NCI-H510A (cell line): ENCODE measurements at places on chromosomes 3 and 15.

DNA sequence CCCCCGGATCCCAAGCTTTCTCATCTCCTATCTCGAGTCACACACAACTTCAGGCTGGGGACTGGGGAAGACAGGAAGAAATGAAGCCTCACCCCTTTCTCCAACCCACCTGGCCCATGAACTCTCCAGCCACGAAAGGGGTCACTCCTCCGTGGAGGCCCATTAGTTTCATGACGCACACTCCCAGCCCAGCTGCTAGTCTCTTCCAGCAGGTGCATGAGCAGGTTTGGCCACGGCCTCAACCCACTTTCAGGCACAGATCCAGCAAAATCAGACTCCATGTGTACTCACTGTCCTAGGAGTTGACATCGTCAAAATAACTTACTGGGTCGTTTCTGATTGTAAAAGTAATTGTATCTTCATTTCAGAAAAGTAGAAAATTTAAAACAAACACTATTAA, 76.6 kb downstream of the C3orf70 start:
- no peak for DNase-seq

DNA sequence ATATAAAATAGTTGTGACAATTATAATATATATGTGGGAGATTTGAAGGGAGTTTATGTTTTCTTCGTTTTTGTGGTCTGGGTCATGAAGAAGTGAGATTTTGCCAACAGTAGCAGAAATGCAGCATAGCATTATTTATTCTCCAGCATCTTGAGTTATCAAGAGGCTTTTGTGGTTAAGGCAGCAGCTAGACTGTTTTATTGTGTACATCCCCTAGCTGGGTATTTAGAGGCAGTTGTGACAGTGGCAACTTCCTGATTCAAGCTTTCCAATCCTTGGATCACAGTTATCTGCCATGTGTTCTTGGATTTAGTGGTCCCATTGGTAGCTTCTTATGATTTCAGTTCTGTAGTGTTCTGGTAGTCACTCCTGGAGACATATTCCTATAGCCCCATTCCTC, 29.0 kb downstream of the ARIH1 start:
- DNase-seq, result no peak

GRCh38 chr3:32831791-32832190, 14.0 kb downstream of the TRIM71 start:
- no peak for DNase-seq

- DNase-seq, result no peak
These were observed 486.7 kb downstream of the ROBO2 start for GRCh38 chr3:77526573-77527113.

- no peak for DNase-seq
These were observed 170.8 kb downstream of the IGSF11 start for GRCh38 chr3:118863731-118864322.

- no peak for DNase-seq
These were observed 191.8 kb downstream of the MAGI1 start for GRCh38 chr3:65846936-65847335.

DNA sequence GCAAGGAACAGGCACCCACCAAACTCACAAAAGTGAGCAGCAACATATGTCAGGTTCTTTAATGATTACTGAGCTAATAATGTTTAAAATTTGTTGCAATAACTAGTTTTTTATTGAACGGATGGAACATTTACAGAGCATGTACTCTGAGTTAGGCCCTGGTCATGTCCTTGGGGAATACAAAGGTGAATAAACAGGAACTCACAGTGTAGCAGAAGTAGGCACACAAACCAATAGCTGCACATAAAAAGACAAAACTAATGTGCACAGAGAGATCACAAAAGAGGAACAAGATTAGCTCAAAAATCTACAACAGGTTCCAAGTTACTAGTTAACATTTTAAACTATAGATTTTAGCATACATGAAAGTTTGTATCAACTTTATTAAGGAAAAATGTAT, 505.3 kb upstream of the PPP2R3A start:
- DNase-seq, result no peak

DNA sequence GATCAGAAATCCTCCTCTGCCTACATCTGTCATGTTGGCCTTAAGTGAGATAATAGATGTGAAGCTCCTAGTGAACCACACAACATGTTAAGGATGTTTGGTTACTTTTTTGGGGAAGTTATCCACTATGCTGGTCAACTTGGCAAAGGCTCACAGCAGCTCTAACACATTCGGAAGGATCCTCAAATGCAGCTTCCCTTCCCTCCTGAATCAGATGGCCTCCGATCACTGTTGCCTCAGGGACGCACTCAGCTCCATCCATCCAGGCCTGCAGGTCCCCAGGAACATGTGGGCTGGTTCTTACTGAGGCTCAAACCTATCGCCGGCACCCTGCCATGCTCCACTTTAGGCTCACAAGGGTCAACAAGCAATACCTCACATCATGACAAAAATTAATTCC, 67.9 kb downstream of the CORO2B start:
- DNase-seq, result no peak

GRCh38 chr3:167684388-167684993, 30.7 kb upstream of the WDR49 start:
- peak; percentile 4 for DNase-seq

GRCh38 chr3:169929830-169930519, 18.6 kb downstream of the SAMD7 start:
- no peak for DNase-seq

GRCh38 chr3:14297305-14297704, 105.1 kb upstream of the SLC6A6 start:
- no peak for DNase-seq

- DNase-seq, result no peak
These were observed 36.3 kb upstream of the TMEM42 start for GRCh38 chr3:44825264-44825925.

DNA sequence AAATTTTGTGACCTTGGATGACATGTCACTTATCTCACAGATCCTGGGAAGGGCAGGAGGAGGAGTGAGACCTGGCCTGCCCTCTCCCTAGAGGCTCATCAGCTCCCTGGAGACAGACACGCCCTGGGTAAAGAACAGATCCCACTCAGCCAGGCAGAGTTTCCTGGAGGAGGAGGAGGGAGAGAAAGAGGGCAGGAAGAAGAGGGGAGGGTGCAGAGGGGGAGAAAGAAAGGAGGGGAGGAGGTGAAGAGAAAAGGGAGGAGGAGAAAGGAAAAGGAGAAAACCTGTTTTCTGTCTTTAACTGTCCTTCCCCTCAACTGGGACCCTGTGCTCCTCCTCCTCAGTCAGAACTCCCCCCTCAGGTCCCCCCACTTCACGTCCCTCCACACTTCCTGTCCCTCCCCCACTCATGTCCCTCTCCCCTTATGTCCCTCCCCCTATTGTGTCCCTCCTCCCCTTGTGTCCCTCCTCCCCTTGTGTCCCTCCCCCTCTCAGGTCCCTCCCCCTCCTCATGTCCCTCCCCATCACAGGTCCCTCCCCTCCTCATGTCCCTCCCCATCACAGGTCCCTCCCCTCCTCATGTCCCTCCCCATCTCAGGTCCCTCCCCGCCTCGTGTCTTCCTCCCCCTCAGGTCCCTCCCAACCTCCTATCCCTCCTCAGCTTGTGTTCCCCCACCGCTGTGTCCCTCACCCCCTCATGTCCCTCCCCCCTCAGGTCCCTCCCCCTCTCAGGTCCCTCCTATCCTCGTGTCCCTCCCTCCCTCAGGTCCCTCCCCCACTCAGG, 52.3 kb upstream of the CGNL1 start:
- DNase-seq, result peak; percentile 56

DNA sequence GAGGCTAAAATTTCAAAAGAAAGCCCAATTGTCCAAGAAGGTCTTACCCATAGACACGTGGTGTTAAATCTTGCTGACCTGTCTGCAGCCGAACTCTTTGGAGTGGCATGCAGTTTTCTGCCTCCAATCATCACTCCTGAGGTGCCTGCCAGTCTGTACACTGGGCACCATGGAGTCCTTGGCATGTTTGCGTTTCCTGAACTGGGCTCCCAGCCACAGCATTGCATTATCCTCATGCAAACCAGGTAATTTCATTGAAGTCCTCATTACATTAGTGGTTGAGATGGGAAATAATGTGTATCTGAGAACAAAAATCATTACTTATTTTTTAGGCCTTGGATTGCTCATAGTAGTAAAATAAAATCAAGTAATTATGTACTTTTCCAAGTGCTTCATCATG, 152.3 kb downstream of the AKAP13 start:
- DNase-seq, result no peak

GRCh38 chr3:57971975-57972374, 36.2 kb upstream of the FLNB start:
- DNase-seq, result no peak

DNA sequence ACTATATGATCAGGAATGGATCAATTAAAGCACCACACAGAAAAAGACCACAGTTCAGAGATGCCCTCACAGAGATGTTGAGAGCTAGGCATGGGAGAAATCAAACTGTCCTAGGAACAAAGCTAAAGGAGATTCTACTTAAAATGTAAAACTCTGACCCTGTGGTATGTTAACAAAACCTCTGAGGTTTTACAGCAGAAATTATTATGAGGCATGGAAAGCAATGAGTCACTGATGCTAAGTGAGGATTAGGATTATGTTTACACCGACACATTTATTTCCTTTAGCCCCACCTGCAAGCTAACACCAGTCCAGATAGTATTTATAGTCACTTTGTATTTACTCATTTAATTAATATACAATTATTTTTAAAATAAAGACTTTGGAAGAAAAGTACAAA, 1242.2 kb downstream of the OTOL1 start:
- no peak for DNase-seq

- no peak for DNase-seq
These were observed 844.9 kb upstream of the SEMA6D start for GRCh38 chr15:46872286-46872980.

DNA sequence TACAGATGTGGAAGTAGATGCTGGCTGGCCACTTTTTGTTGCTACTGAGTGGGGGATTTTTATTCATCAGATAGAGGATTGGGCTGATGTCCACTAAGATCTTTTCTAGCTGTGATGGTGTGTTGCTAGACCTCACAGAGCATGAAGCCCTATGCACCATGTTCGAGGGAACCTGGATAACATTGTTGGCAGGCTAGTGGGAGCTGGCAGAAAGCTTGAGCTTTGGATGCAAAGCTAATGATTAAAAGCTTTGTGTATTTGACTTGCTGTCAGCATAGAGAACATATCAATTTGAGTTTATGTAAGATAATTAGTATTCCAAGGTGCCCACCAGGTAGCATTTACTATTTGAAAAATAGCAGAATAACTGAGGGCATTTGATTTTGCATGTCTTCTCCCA, 59.1 kb downstream of the ST6GAL1 start:
- DNase-seq, result no peak

DNA sequence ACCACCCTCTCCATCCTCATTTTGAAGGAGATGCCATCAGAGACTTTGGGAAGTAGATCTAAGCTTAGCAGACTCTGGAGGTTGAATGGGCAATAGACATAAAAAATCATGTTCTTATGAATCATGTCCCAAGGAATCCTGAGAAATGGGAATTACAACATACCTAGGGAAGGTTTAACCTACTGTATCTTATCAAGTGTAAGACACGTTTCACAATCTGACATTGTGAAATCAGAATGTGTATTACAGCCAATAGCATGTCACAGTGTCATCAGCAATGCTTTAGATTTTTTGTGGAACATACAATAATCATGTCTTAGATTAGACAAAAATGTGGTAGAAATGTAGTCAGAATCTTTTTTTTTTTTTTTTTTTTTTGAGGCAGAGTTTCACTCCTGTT, 332.4 kb upstream of the TLE3 start:
- DNase-seq, result no peak

DNA sequence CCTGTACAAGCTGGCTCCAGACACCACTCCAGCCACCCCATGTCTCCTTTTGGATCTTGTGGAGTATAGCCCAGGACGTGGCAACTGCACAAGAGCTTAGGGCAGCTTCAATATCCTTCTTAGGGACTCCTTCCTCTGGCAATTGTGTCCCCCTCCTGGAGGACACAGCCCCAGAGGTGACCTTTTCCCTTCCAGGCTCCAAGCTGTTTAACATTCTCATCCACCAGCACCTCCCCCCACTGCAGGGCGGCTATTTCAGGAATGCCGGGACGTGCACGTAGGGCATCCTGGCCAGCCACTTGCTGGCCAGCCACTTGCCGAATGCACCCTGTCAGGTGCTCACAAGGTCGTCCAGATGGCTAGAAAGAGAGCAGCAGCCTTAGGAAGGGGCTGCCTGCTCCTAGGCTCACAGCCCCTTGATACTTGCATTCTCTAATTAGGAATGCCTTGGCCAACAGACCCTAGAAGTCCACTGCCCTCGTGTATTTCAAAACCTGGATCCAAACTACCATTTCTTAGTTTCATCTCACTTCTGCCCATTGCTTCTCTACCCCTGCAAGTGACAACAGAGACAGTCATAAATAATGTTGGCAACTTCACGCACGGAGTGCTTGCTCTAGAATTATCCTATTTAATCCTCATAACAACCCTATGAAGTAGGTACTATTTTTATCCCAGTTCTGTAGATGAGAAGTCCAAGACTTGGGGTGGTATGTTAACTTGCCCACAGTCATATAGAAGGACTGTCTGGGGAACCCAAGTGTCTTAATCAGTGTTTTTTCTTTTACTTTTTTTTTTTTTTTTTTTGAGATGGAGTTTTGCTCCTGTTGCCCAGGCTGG, 24.5 kb upstream of the IDH2 start:
- no peak for DNase-seq

GRCh38 chr3:126261037-126261436, 80.7 kb upstream of the ALDH1L1 start:
- DNase-seq, result no peak

DNA sequence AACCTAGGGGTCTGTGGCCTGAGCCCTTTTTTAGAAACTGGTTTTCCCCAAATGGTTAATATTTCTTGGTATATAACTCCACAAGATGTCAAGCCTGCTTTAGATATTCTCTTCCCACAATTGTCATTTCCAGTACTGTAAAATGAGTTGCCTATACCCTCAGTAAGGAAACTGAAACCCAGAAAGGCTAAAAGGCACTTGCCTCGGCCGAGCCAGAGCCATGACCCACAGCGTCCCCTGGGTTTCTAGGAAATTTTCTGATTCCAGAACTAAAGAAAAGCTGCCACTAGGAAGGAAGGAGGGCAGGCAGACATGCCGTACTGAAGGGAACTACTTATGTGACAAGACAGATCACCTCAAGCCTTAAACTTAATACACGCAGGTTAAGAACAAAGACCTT, 59.1 kb downstream of the ATP8B4 start:
- DNase-seq, result no peak

DNA sequence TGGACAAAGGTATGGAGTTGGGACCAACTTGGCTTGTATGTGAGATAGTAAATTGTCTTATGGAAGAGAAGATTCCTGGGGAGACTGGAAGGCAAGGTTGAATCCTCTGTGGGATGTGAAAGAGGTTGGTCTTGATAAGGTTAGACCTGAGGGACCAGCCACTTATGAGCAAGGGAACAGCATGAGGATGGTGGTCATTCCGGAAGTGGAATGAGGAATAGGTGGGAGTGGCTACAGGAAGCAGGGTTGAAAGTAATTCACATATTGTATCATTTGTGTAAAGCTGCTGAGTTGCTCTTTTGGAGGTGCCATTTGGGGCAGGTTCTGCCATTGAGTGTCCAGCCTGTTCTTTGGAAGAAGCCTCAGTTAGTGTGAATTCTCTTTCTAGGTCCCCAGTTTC, 13.2 kb downstream of the USP13 start:
- no peak for DNase-seq

GRCh38 chr15:39616731-39617455, 36.0 kb downstream of the THBS1 start:
- DNase-seq, result no peak
